Activated effector memory CD4-positive, alpha-beta T cell treated with anti-CD3 and anti-CD28 coated beads, Interleukin-2, amount 50 U/mL, for 16 hours (primary cell): ENCODE measurements at places on chromosomes 11 and 22.

GRCh38 chr11:34525888-34526657, 12.5 kb upstream of the ELF5 start:
- no peak for DNase-seq

DNA sequence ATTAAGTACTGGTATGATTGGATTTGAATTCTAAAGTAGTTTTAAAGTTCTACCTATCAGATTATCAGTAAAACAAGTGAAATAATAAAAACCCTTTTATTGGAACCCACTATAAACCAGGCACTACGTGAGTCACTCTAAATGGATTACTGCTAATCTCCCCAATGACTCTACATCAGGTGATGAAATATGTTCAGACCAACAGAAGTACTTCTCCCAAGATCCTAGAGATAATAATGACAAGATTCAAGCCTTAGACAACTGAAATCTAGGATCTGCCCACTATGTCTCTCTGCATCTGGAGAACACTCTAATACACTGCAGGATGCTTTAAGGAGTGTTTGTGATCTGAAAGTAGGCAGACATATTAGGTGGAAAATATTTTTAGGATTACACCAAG, 652.1 kb upstream of the CHORDC1 start:
- DNase-seq: no peak

- DNase-seq: no peak
Measured at GRCh38 chr11:71948314-71949027, 19.6 kb downstream of the RNF121 start.

GRCh38 chr11:131595797-131596196, 225.4 kb downstream of the NTM start:
- DNase-seq: no peak

- DNase-seq: no peak
Measured at GRCh38 chr11:76615950-76616349, 54.6 kb downstream of the LRRC32 start.

GRCh38 chr11:9754010-9754471, 90.2 kb downstream of the SWAP70 start:
- DNase-seq: no peak

- DNase-seq: no peak
Measured at GRCh38 chr11:86737737-86738136, 62.6 kb upstream of the PRSS23 start.

GRCh38 chr11:91421641-91422040, 803.0 kb upstream of the FAT3 start:
- DNase-seq: no peak

- DNase-seq: no peak
Measured at GRCh38 chr11:78140392-78141077, 1.1 kb upstream of the ALG8 start.

DNA sequence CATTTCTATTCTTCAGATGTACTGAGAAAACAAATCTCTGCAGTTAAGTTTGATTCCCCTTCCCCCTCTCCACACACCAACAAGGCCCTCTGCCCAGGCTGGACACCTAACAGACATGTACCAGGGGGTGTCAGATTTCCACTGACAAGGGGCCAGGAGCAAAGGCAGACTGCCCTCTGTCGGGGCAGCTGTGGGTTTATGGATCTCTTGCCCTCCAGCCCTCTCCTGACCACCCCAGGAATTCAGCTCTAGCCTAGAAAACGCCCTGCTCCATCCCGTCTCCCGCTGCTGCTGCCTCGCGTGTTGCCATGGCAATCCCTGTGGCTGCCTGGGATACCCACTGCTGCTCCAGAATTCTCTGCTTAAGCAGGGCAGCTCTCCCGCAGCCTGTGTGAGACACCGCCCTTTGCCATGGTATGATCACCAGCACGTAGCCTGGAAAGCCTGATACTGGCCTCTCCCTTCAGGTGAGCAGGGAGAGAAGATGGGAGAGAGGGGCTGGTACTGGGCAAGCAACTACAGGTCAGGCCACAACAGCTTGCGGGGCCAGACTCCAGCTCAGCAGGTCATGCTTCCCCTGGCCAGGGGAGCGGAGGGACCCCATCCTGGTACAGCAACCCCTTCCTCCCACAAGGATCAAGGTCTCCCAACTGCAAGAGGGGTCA, 41.6 kb downstream of the BUD13 start:
- DNase-seq: no peak
